Purkinje cell (primary cell): ENCODE measurements at places on chromosomes 11 and 22. TPM values are rescaled to one million over a fixed set of nuclear protein-coding genes. Genes with fewer than 3 reads are reported as not detected.

The FADS2 gene
- polyA plus RNA-seq = 7.3 and 9.6 TPM in 2 replicates

The TSSK2 gene
- not detected in 2 replicates for polyA plus RNA-seq

The HOATZ gene
- not detected in 2 replicates for polyA plus RNA-seq

The OR8K3 gene
- polyA plus RNA-seq = not detected in 2 replicates

The MYOD1 gene
- polyA plus RNA-seq = not detected in 2 replicates

The ELMOD1 gene
- 495 and 614 TPM in 2 replicates for polyA plus RNA-seq

The OR52I2 gene
- polyA plus RNA-seq = not detected in 2 replicates

The RNF214 gene
- 23.7 and 24.3 TPM in 2 replicates for polyA plus RNA-seq

The OTOG gene
- polyA plus RNA-seq = not detected in 2 replicates

The OR51B4 gene
- not detected in 2 replicates for polyA plus RNA-seq

The CASP4 gene
- 1.3 and 4.1 TPM in 2 replicates for polyA plus RNA-seq

The B3GAT1 gene
- 24.6 and 25.4 TPM in 2 replicates for polyA plus RNA-seq

The CNGA4 gene
- polyA plus RNA-seq = not detected in 2 replicates

The LIN7C gene
- polyA plus RNA-seq = 29.0 and 48.0 TPM in 2 replicates

The CYB561A3 gene
- polyA plus RNA-seq = 1.8 and 2.4 TPM in 2 replicates

The GSTT2 gene
- polyA plus RNA-seq = 0.43 TPM in 1 of 2 replicates, not detected in the other

The EIF3D gene
- 58.2 and 60.9 TPM in 2 replicates for polyA plus RNA-seq

The ABCG4 gene
- 5.4 and 5.6 TPM in 2 replicates for polyA plus RNA-seq

The CTSC gene
- polyA plus RNA-seq = 11.6 and 17.3 TPM in 2 replicates

The DEFB131B gene
- not detected in 2 replicates for polyA plus RNA-seq

The KLHL35 gene
- polyA plus RNA-seq = 0.74 and 1.3 TPM in 2 replicates

The OR10S1 gene
- polyA plus RNA-seq = not detected in 2 replicates

The KRTAP5-11 gene
- 0.81 and 2.2 TPM in 2 replicates for polyA plus RNA-seq

The TH gene
- polyA plus RNA-seq = not detected in 2 replicates

The B3GAT3 gene
- 6.0 and 19.2 TPM in 2 replicates for polyA plus RNA-seq

The SYNGR1 gene
- 16.2 and 23.8 TPM in 2 replicates for polyA plus RNA-seq

The ZPR1 gene
- 15.3 and 16.0 TPM in 2 replicates for polyA plus RNA-seq

The C11orf21 gene
- not detected in 2 replicates for polyA plus RNA-seq

The RIMBP3B gene
- 0.07 and 0.15 TPM in 2 replicates for polyA plus RNA-seq

The MMP27 gene
- polyA plus RNA-seq = not detected in 2 replicates

The POU2AF2 gene
- polyA plus RNA-seq = not detected in 2 replicates

The FKBP2 gene
- 387 and 624 TPM in 2 replicates for polyA plus RNA-seq

The MPPED1 gene
- 0.17 and 3.1 TPM in 2 replicates for polyA plus RNA-seq

The EXT2 gene
- 12.3 and 25.4 TPM in 2 replicates for polyA plus RNA-seq

The IL18 gene
- not detected in 2 replicates for polyA plus RNA-seq

The LYVE1 gene
- not detected in 2 replicates for polyA plus RNA-seq

The PLEKHA7 gene
- polyA plus RNA-seq = 0.27 and 1.5 TPM in 2 replicates

The SDHAF2 gene
- polyA plus RNA-seq = 51.7 and 57.9 TPM in 2 replicates

The MIF gene
- polyA plus RNA-seq = 520 and 694 TPM in 2 replicates

The ALX4 gene
- polyA plus RNA-seq = not detected in 2 replicates

The SERPIND1 gene
- not detected in 2 replicates for polyA plus RNA-seq

The HEPHL1 gene
- not detected in 2 replicates for polyA plus RNA-seq

The TIMM10B gene
- 33.8 and 37.8 TPM in 2 replicates for polyA plus RNA-seq

The SLC35C1 gene
- 6.5 and 7.9 TPM in 2 replicates for polyA plus RNA-seq
